ENCODE measurements at places on chromosomes 3 and 15.

GRCh38 chr3:85838921-85839320 is 880.1 kb downstream of the CADM2 start:
- no peak for DNase-seq

DNA sequence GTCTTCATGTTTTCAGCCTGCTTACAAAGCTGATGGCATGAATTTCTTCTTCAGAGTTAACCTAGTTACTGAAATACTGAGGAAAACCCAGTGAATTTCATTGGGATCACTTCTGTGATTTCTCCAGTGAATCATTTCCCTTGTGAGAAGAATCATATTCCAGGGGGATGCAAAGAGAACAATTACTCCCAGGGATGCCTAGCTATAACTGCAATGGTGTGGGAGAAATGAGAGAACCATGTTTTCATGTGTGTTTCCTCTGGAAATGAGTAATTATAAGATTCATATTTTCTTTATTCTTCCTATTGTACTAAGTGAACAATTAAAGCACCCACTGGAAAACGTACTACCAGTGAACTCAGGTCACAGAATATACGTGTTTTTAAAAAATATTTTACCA is 485.4 kb downstream of the GRM7 start:
- no peak for DNase-seq

DNA sequence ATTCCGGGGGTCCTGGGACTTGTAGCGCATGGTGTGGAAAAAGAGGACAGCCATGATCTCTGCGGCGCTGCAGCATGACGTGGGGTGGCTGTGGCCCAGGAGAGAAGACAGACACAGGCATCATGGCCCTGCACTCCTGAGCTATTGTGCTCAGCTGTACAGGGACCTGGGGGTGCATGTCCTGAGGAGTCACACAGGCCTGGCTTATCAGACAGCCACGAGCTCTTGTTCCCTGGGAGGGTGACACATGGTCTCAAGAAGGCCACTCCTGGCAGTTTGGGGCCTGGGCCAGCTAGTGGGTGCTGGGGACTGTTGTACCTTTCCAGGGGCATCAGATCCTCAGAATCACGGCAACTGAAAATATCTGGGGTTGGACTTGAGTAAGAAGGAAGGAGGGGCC is 13.7 kb downstream of the TKT start:
- no peak for DNase-seq

DNA sequence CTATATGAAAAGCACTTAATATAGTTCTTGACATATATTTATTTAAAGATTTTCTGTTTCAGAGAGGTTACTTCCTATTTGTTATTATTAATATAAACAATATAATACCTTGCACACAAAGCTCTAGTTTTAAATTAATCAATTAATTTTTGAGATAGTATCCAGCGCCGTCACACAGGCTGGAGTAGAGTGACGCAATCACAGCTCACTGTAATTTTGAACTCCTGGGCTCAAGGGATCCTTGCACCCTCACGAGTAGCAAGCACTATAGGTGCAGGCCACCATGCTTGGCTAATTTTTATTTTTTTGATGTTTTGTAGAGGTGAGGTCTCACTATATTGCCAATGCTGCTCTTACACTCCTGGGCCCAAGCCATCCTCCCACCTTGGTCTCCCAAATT is 209.3 kb downstream of the GREM1 start:
- DNase-seq: no peak

GRCh38 chr3:138945709-138946662 is 951 bp downstream of the FOXL2 start:
- peak; percentile 49 for DNase-seq

DNA sequence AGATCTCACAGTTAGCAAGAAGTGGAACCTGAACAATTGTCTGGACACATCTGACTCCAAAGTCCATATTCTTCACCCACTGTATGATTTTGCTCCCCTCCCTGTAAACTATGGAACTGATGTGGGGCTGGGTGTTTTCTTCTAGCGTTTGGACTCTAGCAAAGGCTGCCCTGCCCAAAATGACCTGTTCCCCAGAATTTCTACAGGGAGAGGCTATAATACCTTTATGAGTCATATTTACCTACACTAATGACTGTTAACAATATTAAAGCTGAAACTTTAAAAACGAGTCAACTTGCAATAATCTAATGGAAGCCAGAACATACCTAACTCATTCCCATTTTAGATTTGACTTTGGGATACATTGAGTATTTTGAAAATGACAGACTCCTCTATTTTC is 531.2 kb upstream of the CFAP20DC start:
- no peak for DNase-seq

GRCh38 chr15:23629234-23629805 is 18.3 kb downstream of the MAGEL2 start:
- peak; percentile 24 for DNase-seq

- DNase-seq: no peak
These were observed 93.8 kb upstream of the IGF1R start for GRCh38 chr15:98554272-98555172.

Data from ELR (cell line).